ENCODE measurements at places on chromosomes 16 and 17. TPM values are rescaled to one million over a fixed set of nuclear protein-coding genes. Genes with fewer than 3 reads are reported as not detected.

- DNase-seq: no peak
These were observed 5.9 kb downstream of the CHST5 start for GRCh38 chr16:75529959-75530358.

GRCh38 chr17:82675476-82676245 is 22.8 kb downstream of the RAB40B start:
- no peak for DNase-seq

DNA sequence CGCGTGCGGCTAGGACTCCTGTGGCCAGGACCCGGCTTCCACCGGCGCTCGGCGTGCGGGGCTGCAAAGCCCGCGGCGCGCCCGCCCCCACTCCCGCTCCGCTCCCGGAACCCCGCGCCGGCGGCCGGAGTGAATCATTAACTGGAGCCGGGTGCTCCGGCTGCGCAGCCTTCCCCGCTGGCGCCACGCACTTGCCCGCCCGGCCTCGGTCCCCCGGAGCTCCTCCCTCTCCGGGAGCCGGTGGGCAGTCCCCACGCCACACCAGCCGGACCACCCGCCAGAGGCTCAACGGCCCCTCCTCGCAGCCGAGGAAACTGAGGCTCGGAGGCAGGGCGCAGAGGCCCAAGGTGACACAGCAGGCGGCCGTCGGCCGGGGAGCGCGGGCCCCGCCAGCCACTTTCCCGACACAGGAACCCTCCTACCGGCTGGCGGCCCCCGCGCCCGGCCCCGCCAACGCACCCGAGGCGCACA is 580 bp downstream of the BCAR1 start:
- DNase-seq: peak; percentile 75

GRCh38 chr17:29667969-29668368 is 45.3 kb upstream of the CORO6 start:
- DNase-seq: no peak

The OR4D1 gene
- total RNA-seq: not detected

The KRTAP4-5 gene
- total RNA-seq: not detected

The ICAM2 gene
- 0.64 TPM for total RNA-seq

DNA sequence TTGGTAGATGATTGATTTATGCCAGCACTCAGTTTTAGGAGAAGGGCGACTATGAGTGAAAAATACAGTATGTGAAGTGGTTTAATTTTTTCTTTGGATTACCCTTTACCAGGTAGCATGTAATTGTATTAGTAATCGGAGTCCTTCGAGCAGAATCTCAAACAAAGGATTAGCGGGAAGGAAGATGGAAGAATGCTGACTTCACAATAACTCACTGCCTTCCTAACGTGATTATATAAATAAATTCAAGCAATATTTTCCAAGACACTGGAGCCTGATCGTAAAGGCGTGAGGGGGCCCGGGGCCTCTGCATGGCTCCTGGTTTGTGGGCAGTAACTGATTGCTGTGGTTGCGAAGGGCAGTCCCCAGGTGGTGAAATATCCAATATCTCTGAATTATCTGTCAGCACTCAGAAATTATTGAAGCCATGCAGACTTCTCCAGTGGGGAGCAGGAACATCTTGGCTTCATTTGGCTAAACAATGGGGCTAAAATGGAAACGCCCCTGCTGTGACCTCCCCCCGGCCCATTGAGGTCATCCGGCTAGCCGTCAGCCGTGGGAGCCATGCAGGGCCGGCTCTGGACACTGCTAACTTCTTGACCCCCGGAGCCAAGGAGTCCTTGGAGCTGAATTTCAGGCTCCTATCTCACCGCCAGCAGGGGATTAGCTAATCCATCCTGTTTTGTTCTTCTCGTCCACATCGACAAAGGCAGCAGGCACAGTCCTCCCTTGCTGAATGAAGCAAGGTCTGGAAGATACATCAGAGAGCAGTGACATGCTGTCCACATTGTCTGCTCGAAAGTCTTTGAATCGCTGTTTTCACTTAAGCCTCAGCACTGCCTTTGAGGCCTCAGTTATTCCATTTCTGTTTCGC is 295.9 kb upstream of the N4BP1 start:
- no peak for DNase-seq

The MSI2 gene
- total RNA-seq: 55.8 TPM

The IRX5 gene
- 9.0 TPM for total RNA-seq

The C16orf54 gene
- 0.05 TPM for total RNA-seq

The TMEM92 gene
- 17.8 TPM for total RNA-seq

- DNase-seq: no peak
These were observed 51.7 kb downstream of the CMC2 start for GRCh38 chr16:80954985-80955384.

The TM4SF5 gene
- total RNA-seq: 0.61 TPM

DNA sequence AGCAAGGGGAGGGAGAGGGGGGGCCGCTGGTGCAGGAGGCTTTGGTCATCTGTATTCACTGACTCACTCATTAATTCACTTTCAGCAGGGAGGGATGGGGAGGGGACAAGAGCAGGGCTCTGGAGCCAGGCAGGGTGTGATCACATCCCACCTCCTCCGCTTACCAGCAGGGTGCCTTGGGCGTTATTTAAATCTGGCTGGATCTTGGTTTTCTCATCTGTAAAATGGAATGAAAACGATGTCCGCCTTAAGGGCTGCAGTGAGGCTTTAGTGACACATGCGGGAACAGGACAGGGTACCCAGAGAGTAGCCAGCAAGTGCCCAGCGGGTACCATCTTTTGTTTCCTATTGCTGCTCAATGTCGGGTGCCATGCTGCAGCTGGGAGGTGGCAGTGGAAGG is 161.0 kb downstream of the GSG1L start:
- no peak for DNase-seq

DNA sequence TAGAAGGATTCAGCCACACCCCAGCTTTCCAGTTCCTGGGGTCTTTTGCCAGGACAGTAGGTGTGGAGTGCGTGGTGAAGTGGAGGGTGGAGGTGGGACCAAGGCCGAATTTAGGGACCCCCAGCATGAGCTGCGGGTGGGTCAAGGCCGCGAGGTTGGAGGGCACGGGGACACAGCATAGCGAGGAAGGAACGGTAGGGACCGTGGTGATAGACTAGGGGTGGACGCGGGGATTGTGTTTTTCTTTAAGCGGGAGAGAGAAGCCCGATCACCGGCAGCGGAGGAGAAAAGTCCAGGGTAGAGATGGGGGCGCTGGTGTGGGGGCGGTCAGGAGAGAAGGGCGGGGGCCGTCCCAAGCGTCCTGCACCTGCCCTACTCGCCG is 261 bp upstream of the B4GALNT2 start:
- DNase-seq: no peak

DNA sequence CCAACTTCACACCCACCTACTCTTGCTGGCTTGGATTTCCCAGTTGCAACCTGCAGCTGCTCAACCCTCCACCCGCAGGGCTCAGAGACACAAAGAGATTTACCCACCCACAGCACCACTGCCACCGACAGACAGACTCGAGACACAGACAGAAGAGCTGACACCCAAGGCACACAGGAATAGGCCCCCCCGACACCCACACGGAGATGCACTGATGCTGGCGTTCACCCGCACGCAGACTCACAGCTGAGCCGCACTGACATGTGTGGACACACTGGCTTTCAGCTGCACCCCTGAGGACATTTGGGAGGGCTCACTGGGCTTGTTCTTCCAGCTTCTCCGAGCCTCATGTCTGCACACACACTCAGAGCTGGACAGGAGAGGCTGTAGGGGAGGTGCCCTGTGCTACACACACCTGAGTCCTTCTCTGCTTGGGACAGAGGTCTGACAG is 8.2 kb downstream of the STX1B start:
- DNase-seq: no peak

The MYL4 gene
- not detected for total RNA-seq

DNA sequence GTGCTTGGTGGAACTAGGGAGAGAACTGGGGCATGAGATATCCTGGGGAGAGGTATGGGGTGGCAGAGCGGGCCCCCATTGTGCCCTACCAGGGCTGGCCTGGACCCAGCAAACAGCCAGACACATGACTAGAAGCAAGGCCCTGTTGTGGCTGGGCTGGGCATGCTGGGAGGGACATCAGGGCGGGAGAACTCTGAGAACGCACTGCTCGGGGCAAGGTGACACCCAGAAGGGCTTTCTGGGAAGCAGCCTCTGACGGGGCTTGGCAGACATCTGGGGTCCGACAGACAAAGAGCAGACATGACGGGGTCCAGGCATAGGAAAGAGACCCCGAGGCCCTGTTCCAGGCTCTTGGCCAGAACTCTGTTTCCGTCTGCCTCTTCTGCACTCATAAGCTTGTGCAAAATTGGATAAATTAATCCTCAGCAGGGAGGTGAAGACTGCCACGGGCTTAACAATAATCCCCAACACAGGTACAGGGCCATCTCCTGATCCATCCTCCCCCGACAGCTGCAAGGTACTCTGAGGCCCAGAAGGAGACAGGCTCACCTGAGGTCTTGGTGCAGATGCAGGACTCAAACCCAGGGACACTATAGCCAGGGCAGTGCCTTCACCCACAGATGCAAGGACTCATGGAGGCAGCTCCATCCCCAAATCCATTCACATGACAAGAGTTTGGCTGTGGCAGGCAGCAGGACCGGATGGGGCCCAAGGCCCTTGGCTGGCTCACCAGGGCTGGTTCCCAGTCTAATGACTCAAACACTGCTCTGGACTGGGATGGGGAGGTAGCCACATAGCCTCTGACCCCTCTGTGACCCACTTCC is 5.4 kb downstream of the SREBF1 start:
- no peak for DNase-seq

All from HT-29 (cell line).